ENCODE measurements at places on chromosomes 5 and 9.

DNA sequence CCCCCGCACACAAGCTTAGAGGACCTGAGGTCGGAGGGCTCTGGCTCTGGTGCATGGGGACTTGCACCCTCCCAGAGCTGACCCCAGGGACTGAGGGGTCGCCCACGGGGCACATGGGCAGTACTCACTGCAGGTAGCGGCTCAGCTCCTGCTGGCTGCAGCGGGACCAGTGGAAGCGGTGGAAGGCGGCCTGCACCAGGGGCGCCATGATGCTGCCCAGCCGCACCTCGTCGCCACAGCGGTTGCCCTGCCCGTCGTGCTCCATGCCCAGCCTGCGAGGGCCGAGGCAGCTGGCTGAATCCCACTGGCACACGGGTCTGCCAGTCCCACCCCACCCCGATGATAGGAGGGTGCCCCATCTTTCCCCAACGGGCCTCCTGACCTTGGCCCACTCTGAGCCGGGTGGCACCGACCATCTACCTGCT lies 93.8 kb downstream of the ZNF354C start:
- DNase-seq, result peak; percentile 50

GRCh38 chr5:80194468-80194867 lies 61.4 kb downstream of the SERINC5 start:
- no peak for DNase-seq

GRCh38 chr5:152542741-152543140 lies 137.7 kb upstream of the NMUR2 start:
- DNase-seq, result no peak

DNA sequence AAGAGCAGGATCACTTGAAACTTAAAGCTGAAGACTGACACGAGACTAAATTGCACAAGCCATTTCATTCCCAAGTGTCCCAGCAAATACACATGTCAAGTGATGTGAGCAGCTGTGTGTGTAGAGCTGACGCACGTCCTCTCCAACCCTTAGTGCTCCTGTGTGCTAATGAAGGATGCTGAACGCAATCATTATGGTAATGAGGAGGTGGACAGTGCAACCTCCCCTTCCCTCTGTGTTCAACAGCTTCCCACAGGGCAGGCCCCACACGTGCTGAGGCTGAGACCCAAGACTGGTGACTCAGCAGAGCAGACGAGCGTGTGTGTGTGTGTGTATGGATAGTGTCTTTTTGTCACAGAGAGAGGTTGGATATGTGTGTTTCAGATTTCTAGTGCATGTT lies 702.1 kb downstream of the SEMA5A start:
- no peak for DNase-seq

DNA sequence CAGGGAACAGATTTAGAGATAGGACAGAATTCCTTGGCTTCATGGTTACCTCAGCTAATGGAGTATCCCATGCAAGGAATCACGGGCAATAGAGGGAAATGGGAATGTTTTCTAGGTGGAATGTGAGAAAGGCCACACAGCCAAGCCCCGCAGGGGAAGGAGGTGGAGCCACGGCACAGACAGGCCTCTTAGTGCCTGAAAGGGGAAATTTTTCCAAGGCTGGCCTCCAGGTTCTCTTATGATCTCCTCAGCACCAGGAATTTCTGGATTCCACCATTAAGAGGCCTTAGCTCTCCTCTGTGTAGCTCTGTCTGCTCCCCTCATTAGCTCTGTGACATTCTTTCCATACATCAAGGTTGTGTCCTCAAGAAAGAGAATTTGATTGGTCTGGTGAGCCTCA lies 124.7 kb downstream of the GALNT10 start:
- DNase-seq, result no peak

DNA sequence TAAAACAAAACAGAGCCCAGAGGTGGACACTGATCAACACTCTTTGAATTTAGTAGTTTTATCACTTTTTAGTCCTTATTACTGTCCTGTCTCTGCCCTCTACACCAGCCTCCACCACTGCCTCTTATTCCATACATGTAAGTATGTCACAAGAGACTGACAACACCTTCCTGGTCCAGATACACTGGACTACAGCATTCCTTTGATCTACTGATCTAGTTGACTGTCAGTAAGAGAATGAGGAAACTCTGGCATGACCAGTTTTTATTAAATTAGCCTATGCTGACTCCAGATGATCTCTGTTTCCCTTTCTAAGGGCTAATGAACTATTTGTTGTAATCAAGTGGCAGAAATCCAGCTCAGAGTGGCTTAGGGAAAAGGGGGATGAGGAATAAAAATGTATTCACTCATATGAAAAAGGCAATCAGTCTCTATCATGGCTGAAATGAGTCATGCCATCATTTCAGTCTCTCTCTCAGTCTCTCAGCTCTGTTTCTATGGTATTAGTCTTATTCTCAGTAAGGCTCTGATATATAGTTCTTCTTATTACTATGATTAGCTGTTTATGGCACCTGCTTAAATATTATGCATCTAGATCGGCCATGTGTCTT lies 5.5 kb downstream of the ARHGEF37 start:
- DNase-seq, result no peak

DNA sequence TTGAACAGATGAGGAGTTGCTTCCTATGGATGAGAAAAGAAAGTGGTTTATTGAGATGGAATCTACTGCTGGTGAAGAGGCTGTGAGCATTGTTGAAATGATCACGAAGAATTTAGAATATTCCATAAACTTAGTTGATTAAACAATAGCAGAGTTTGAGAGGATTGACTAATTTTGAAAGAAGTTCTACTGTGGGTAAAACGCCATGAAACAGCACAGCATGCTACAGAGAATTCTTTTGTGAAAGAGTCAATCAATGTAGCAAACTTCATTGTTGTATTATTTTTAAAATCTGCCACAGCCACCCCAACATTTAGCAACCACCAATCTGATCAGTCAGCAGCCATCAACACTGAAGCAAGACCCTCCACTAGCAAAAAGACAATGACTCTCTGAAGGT lies 309.1 kb downstream of the SPOCK1 start:
- DNase-seq, result no peak

GRCh38 chr9:131690941-131691573 lies 48.8 kb downstream of the RAPGEF1 start:
- DNase-seq, result no peak

DNA sequence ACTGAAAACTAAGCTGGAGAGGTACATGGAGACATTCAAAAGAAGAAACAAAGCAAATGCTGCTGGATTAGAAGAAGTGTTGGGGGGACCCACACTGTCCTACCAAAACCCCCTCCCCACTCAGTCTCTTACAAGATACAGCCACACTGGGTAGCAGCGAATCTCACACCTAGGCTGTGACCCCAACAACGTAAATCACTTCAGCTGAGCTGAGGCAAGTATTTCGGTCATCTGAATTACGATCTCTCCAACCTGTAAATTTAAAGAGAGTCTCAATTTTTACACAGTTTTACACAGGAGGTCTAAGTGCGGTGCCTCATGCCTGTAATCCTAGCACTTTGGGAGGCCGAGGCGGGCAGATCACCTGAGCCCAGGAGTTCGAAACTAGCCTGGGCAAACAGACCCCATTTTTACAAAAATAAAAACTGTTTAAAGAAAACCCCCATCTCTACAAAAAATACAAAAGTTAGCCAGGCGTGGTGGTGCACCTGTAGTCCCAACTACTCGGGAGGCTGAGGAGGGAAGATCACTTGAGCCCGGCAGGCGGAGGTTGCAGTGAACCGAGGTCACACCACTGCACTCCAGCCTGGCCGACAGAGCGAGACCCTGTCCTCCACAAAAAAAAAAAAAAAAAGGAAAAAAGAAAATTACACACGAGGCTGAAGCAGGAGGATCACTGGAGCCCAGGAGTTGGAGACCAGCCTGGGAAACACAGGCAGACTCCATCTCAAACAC lies 3.4 kb downstream of the CAMSAP1 start:
- peak; percentile 15 for DNase-seq

DNA sequence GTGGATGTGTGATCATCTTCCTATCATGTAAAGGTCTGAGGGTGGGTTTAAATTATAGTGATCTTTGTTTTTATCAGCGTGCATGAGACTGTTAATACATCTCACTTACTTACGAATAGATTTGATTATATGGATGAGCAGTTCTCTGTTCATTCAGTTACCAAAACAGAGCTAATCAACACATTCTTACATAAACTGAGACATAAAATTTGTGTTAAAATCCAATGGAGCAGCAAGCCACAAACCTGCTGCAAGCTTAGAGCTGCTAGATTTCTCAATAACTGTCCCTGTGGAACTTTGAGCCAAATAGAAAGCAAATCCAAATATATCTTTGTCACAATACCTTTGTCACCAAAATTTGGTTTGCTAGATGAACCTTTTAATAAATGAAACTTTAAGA lies 50.1 kb downstream of the NUDT12 start:
- DNase-seq, result no peak

DNA sequence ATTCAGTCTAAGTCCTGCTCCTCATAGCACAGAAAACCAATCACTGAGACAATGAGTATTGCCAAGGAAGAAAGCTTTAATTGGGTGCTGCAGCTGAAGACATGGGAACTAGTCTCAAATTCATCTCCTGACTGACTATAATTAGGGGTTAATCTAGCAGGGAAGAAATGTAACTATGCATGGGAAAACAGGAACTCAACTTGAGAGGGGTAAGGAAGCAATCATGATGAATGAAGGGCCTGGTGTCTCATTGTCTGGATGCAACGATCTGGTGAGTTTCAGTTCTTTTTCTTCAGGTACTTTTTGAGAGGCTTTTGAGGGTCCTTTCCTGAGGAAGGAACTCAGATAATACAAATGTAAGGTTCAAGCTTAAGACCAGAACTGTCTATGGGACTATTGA lies 24.0 kb upstream of the OCLN start:
- DNase-seq, result no peak

GRCh38 chr5:83517688-83518085 lies 46.1 kb downstream of the VCAN start:
- DNase-seq, result no peak

- no peak for DNase-seq
These were observed 8.1 kb downstream of the NDST1 start for GRCh38 chr5:150516011-150516410.

- peak; percentile 84 for DNase-seq
These were observed 7.2 kb upstream of the RNU6ATAC start for GRCh38 chr9:134171316-134172197.

DNA sequence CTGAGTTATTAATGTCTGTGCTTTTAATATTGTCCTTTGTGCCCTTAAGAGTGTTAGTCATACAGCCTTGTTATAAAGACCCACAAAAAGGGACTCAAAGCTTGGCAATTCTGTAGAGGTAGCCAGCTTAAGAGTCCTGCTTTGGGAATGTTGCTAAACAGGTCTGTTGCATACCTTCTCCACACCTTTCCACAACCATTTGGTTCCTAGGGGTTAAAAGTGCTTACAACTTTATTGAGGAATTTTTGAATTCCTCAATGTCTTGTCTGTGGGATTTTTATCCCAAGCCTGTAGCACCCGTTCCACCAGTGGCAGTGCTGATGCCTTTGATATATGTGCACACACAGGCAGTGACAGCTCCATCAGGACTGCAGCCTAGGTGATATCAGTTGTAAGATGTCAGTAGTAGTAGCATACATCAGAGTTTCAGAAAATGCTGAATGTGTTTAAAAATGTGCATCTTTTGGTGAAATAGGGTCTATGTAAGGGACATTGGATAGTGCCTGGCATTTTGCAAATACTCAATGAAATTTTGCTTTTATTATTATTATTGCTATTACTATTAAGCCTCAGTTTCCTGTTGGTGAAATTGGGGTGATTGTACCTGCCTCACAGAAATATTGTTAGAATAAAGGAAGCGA lies 68.5 kb downstream of the WWC1 start:
- no peak for DNase-seq

- no peak for DNase-seq
These were observed 4.3 kb upstream of the ZNF510 start for GRCh38 chr9:96782235-96782634.

- peak; percentile 89 for DNase-seq
These were observed 70.8 kb upstream of the LPCAT1 start for GRCh38 chr5:1594357-1595106.

DNA sequence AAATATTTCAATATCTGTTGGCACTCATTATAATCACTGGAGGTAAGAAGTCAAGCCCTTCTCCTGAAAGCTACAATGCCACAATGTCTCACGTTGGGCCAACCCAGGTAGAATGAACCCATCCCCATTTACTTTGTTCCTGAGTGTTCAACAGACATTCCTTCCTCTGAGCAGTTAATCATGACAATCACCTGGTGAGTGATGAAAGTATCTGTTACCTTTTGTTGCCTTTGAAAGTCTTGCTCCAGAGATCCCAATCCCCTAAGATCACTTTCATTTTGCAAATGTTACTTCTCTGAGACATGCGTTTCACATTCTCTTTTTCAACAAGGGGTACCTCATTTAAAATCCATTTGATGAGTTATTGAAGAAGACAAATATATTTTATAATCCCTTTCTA lies 49.3 kb upstream of the MSX2 start:
- DNase-seq, result no peak

DNA sequence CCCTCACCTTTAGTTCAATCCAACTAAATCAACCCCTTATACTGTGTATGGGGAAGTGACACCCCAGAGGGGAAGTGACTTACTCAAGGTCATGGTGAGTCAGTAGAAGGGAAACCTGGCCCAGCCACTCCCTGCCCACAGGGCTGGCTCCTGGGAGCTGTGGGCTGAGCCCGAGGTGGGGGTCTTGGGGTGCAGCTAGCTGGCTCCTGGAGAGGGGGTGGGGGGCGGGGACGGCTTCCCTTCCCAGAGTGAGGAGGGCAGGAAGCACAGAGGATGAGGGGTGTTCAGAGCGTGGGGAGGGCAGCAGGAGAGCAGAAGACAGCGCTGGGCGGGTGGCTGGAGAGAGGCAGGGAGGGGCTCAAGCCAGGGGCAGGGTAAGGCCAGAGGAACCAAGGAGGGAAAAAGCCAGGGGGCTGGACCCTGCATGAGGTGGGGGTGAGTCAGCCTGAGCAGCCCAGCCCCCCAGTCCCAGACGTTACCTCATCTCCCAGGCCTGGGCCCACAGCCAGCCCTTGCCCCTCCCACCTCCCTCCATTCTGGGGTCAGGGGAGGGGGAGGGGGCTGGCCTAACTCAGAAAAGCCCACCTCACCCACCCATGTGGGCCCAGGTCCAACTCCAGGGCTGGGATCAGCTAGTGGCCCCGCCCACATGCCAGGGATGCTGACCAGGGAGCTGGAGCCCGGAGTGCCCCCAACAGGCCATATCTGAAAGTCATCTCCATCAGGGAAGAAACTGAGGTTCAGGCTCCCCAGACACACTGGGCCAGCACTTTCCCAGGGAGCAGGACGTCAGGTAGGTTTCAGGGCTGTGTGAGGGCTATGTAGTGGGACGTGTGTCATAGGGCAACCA lies 2.8 kb downstream of the PDLIM7 start:
- DNase-seq, result peak; percentile 91

GRCh38 chr9:88745276-88746001 lies 210.5 kb downstream of the NXNL2 start:
- DNase-seq, result peak; percentile 89

DNA sequence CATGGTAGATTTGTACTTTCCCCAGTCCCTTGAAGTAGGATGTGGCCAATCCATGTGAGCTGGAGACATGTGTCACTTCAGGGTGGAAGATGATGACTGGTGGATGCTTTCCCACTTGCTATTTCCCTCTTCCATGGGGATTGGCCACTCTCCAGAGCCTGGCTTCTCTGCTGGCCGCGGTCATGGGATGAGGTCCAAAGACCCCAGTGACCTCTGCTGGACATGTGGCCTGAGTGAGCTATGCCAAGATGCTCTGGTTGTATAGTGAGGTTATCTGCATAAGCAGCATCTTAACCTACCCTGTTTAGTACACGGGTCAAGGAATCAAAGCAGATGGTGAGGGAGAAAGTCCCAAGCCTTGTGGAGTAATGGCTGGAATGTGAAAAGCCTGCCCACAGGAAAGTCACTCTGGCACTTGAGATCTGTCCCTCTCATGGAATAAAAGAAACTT lies 47.1 kb downstream of the SH3PXD2B start:
- peak; percentile 69 for DNase-seq

GRCh38 chr5:9294793-9295465 lies 250.9 kb downstream of the SEMA5A start:
- no peak for DNase-seq

- no peak for DNase-seq
These were observed 113.1 kb downstream of the HTR4 start for GRCh38 chr5:148541054-148541835.

Data from sigmoid colon (tissue), 7 donors.